Stimulated activated naive CD4-positive, alpha-beta T cell (primary cell): ENCODE measurements at places on chromosomes 16 and 17.

- DNase-seq: no peak
Observed at GRCh38 chr16:79276501-79276900, 324.0 kb downstream of the MAF start.

DNA sequence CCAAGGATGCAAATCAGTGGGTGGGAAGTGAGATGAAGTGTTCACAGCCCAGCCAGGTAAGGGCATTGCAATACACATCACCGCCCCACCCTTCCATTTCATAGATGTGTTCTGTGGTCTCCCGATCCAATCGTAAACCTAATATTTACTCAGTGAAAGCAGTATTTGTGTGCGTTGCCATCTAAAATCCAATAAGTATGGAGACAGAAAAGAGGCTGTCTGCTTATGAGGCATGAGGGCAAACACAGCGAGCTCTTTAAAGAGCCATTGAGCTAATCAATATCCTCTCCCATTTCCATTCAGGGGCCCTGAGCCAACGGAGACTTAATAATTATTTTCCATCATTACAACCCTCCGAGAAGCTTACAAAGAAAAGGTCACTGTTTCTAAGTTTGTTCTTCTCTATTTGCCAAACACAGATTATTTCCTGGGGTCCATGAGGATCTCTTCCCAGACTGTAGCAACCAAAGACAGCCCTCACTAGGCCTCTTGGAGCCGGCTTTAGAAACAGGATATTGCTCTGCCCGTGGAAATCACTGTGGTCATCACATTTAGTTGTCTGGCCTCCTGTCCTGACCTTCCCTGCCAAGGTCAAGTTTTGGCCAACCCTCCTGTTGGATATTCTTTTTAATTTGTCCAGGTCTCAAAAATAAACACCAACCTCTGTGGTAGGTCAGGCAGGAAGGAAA is 120.1 kb downstream of the SLC39A11 start:
- DNase-seq: no peak

GRCh38 chr16:84519855-84520254 is 15.4 kb upstream of the MEAK7 start:
- no peak for DNase-seq

DNA sequence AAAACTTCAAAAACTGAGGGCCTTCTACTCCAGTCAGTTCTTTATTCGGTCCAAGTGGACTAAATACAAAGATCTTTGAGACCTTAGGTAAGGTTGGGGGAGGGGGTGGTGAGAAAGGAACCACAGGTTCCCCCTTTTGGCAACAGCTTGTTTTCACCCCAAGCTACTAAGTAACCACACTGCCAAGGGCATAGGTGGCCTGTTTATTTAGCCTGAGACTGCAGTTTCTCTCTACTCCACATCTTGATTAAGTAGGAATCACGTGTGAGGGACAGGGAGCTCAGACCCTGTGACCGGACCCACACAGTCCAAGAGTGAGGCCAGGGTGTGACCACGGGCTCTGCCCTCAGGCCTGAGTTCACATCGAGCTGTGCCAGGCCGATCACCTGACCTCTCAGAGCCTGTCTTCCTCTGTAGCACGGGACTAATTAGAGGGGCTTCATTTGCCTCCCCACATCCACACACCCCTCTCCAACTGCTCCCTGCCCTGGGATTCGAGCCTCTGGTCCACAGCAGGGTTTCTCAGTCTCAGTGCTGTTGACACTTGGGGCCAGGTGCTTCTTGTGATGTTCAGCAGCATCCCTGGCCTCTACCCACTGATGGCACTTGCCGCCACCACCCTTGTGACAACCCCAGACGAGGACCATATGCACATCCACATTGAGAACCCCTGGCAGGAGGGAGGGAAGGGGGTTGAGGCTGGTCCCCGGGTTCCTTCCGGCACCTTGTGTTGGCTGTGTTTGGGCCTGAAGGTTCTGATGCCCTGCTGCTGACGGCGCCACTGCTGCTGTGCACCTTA is 17.8 kb downstream of the ST6GALNAC2 start:
- DNase-seq: no peak

DNA sequence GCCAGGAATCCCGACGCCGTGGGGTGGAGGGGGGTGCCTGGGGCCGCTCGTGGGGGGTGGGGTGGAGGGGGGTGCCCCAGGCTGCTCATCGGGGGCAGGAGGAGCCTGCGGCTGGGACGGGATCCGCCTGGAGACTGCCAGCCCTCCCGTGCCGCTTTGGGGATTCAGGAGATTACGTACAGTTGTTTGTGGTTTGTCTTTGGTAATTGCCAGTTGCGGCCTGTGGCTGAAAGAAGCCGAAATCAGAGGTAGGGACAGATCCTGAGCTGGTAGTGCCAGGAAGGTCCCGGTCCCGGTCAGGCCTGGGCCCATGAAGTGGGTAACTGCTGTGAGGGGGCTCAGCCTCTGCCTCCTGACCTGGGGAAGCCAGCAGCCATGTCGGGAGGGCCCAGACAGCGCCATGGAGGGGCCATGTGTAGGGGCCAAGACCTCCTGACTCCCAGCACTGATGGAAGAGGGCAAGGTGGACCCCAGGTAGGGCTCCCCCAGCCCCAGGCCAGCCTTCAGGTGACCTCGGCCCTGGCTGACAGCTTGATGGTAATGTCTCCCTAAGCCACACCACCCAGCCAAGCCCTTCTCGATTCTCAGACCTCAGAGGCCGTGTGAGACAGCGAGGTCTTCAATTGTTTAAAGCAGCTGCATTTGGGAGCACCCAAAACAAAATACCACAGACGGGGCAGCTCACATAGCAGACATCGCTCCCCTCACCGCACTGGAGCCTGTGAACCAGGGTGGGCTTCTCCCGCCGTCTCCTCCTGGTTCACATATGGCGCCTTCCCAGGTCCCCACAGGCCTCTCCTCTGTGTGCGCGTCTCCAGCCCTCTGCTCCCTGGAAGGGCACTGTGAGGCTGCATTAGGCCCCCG is 34.9 kb upstream of the SSTR5 start:
- DNase-seq: no peak

- DNase-seq: no peak
Observed at GRCh38 chr16:76409706-76410105, 132.5 kb downstream of the CNTNAP4 start.

DNA sequence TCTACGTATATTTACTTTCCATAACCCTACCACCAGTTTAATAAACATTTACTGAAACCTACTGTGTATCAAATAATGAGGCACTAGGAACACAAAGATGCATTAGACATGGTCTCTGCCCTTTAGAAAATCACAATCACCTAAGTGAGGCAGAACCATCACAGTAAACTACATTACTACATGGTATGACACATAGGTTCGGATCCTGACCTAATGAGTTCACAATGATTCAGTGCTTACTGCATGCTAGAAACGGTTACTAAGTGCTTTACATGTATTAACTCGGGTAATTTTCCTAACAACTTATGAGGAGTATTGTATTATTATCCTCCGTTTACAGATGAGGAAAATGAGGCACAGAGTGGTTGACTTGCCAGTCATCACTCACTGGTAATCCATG is 5.2 kb upstream of the SYNRG start:
- no peak for DNase-seq

- no peak for DNase-seq
Observed at GRCh38 chr17:28706471-28707338, 5.0 kb downstream of the PROCA1 start.

DNA sequence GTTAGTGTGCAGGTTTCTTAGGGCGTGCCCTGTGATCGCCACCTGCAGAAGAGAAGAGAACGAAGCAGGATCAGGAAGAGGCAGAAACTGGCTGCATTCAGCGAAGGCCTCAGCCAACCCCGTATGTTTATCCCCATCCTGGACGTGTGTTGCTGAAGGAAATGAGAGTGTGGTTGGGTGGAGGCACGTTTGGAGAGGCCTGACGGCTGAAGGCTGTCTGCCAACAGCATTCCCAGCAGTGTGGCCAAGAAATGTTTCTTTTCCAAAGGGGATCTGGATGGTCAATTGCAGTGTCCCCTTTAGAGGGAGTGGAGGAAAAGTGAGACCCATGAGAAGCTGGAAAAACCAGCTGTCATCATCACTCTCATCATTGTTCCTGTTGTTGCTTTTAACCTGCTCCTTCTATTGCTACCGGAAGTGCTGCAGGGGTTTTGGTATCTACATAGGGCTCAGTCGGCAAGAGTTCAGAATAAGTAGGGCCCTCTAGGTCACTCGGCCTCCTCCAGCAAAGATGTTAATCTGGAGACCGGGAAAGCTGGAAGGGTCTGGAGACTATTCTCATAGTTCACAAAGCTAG is 46.5 kb upstream of the SLC47A1 start:
- no peak for DNase-seq

- no peak for DNase-seq
Observed at GRCh38 chr16:4888428-4889135, 41.3 kb downstream of the UBN1 start.

DNA sequence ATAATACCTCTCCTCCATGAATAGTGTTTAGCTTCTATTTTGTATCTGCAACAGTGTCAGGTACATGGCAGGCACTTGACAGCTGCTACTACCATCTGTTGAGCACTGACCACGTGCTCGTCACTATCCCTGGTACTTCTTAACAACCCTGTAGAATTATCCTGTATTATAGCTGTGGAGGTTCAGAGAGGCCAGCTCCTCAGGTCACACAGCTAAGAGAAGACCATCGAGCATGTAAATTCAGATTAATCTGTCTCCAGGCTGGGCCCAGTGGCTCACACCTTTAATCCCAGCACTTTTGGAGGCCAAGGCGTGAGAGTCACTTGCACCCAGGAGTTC is 26.3 kb downstream of the WSB1 start:
- DNase-seq: no peak

DNA sequence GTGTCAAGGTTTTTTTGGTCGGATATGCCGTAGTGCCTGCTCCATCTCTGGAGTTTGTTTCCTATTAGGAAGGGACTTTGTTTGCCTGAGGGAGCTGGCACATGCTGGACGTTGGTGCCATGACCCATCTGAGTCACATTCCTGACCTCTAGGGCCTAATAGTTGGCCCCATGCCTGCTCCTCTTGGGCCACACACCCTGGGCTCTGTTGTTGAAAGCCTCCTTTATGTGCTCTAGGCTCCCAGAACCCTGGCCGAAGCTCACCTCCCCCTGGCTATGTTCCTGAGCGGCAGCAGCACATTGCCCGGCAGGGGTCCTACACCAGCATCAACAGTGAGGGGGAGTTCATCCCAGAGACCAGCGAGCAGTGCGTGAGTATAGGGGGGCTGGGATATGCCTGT is 18.4 kb downstream of the LIMD2 start:
- no peak for DNase-seq

- DNase-seq: no peak
Observed at GRCh38 chr16:24966031-24966430, 49.1 kb downstream of the ARHGAP17 start.

DNA sequence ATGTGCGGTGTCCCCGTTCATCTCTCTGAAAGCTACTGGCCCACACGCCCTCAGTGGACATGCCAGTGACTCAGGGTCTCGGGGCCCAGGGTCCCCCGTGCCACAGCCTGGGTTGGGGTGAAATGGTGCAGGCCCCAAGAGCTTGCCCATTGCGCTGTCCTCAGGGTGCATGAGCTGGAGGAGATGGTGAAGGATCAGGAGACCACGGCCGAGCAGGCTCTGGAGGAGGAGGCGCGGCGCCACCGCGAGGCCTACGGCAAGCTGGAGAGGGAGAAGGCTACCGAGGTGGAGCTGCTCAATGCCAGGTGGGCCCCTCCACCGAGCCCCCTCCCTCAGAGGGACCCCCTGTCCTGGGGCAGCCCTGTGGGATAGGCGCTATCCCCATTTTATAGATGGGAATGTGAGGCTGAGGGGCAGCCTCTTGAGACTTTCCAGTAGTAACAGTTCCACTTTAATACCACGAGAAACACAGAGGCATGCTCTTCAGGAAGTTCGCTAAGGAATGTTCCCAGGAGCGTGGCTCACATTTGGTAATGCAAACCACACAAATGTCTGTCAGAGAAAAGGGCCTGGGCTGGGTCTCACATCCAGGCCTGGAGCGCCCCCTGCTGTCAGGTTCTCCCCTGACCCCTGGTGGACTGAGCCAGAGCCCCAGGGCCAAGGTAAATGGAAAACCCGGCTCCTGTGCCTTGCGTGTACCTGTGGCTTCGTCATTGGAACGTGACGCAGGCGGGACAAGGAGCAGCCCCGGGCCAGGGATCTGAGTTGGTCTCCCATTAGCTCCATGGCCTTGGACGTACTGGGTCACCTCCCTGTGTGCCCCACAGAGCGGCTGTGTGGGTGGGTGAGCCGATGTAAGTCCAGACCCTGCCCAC is 133.7 kb downstream of the RAB11FIP4 start:
- peak; percentile 87 for DNase-seq

- DNase-seq: no peak
Observed at GRCh38 chr17:65595071-65595656, 33.7 kb upstream of the AXIN2 start.

DNA sequence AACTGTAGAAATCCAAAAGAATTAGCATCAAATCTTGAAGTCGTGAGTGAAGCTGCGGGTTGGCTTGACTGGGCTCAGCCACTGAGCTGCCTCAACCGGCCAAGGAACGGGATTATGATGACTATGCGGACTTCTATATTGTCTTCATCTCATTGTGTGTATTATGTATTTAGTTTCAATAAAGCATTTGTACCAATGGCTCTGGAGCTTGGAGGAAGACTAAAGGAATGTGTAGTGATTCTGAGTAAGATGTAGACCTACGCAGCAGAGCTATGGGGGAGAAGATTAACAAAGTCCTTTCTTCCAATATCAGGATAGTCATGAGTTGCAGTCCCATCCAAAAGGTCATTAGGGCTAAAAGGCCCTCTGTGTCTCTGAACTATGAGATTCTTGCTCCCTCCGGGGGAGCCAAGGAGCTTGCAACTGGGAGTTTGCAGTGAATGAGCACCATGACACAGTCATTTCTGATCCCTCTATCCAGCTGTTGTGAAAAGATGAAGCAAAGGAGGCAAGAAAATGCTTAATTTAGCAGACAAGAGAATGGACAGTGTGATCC is 8.3 kb downstream of the EME1 start:
- DNase-seq: no peak

GRCh38 chr16:88536971-88537751 is 33.0 kb upstream of the ZC3H18 start:
- DNase-seq: no peak

- DNase-seq: no peak
Observed at GRCh38 chr16:2213817-2214718, 572 bp downstream of the PGP start.

DNA sequence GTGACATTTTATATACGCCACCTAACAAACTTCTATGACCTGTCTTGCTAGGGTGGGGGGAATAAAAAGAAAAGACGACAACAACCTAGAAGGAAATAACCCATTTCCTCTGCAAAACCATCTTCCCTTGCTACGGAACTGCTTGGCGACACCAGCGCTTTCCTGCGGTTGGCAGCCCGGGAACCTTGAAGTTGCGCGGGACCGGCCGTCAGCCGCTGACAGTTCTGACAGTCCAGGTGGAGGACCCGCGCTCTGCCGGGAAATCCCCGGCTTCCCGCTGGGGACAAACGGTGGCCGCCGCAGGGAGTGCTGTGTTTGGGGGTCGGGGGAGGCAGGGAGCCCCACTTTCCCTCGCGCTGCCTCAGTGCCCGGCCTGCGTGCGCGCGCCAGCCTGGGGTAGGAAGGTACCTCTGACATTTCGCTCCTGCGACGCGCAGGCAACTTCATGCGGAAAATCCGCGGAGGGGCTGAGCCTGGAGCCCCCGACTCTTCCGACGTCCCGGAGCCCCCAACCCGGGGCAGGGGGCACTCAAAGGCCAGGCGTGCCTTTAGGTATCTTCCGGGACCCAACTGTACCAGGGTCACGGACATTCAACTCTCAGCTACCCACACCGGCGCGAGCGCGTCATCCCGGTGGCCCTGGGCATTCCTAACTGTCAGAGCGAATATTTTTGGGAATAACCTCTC is 516 bp downstream of the SLC16A6 start:
- DNase-seq: peak; percentile 68

- no peak for DNase-seq
Observed at GRCh38 chr16:6081320-6081976, 983.9 kb upstream of the EEF2KMT start.

GRCh38 chr17:65470783-65471182 is 90.7 kb downstream of the AXIN2 start:
- DNase-seq: no peak
